ENCODE measurements at places on chromosomes 1 and 21.

- DNase-seq = no peak
These were observed 223.9 kb downstream of the S1PR1 start for GRCh38 chr1:101460739-101461138.

DNA sequence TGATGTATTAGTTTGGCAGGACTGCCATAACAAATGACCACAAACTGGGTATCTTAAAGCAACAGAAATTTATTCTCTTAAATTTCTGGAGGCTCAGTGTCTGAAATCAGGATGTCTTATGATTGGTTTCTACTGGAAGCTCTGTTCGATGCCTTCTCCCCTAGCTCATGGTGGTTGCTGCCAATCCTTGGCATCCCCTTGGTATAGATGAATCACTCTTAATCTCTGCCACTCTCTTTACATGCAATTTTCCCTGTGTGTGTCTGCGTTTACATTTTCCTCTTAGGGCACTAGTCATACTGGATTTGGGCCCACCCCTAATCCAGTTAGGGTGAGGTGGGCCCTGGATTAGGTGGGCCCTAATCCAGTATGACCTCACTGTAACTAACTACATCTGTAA lies 54.7 kb upstream of the MPC2 start:
- DNase-seq = no peak

- DNase-seq = peak; percentile 5
These were observed 16.0 kb upstream of the PIGV start for GRCh38 chr1:26771643-26772321.

DNA sequence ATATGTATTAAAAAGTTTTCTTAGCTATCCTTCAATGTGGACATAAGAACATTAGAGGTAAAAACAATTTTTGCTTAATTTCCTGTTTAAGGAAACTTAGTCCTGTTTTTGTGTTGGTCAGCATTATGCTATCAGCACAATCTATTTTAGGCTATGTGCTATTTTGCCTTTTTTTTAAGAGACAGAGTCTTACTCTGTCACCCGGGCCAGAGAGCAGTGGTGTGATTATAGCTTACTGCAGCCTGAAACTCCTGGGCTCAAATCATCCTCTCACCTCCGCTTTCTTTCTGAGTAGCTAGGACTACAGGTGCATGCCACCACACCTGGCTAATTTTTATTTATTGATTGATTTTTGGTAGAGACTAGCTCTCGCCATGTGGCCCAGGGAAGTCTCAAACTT lies 199.1 kb upstream of the TMPRSS15 start:
- no peak for DNase-seq

DNA sequence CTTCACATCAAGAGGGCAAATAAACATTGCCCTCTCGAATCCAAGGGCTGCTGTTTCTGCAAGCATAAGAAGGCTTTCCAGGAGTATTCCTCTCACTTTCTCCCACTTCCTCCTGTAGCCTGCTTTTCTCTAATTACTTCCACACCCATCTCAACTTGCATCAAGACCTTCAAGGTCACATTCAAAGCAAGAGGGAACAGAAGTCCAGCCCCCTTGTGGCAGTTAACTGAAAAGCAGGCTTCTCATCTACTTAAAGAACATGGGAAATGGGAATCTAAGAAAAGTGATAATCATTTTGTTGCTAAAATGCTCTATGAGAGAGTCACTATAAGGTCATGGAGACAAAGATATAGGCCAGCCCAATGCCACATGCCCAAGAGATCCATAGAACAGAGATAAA lies 874.4 kb downstream of the KCNT2 start:
- no peak for DNase-seq

GRCh38 chr21:46131588-46131837 lies 23.9 kb downstream of the FTCD start:
- no peak for DNase-seq

DNA sequence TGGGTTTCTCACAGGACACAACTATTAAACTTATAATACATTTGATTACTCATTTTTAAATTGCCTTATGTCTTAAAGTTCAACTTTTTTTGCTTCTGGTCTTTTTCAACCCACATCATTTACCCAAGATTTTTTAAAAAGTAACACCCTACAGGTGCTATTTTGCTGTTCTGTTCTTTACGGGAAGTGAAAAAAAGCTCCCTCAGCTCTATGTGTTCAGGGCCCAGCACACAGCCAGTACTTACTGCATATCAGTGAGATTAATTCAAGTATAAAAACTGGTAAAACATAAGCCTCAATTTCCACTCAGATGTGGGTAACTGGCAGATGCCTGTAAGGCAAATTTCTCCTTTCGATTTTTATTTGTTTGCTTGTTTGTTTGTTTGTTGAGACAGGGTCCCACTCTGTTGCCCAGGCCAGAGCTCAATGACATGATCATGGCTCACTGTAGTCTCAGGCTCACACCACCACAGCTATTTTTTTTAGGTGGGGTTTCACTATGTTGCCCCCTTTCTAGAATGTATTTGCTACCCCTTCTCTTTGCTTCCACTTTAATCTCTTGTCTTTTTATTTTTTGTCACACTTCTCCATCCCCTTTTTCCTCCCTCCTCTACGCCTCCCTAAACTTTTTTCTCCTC lies 20.3 kb downstream of the RNASEL start:
- DNase-seq = no peak

DNA sequence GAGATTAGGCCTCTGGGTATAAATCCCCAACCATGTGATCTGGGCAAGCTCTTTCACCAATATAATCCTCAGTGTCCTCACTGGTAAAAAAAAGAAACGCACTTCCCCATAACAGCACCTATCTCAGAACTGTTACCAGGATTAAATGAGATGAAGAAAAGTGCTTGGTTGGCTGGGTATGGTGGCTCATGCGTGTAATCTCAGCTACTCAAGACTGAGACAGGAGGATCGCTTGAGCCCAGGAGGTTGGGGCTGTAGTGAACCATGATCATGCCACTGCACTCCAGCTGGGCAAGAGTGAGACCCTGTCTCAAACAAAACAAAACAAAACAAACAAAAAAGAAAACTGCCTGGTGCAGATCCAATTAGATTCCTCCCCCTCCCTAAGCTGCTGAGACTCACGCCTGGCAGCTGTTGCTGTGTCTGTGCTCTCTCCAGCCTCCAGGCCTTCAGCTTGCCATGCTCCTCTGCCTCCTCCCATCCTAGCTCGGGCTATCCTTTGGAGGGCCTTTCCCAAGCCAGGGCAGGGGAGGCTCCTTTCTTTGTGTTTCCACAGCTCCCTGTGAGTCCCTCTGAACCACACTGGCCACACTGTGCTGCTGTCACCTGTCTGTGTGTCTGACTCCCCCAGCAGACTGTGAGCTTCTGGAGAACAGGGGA lies 19.0 kb downstream of the CYB5RL start:
- DNase-seq = no peak

DNA sequence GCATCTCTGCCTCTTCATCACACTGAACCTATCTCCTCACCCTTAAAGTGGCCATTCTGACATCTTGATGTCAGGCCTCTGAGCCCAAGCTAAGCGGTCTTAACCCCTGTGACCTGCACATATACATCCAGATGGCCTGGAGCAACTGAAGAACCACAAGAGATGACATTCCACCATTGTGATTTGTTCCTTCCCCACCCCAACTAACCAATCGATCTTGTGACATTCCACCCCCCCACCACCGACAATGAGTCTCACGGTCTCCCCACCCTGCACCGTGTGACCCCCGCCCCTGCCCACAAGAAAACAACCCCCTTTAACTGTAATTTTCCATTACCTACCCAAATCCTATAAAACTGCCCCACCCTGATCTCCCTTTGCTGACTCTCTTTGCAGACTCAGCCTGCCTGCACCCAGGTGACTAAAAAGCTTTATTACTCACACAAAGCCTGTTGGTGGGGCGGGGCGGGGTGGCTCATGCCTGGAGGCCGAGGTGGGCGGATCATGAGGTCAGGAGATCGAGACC lies 21.0 kb upstream of the PINK1 start:
- DNase-seq = no peak

GRCh38 chr1:37793773-37794371 lies at the start of gene MANEAL:
Gene MANEAL, plus strand, starts transcription at chr1:37793847. Its CDS starts 336 bp downstream, at chr1:37794183.
- DNase-seq = peak; percentile 48

- DNase-seq = no peak
These were observed 12.6 kb downstream of the METTL13 start for GRCh38 chr1:171794085-171794484.

GRCh38 chr1:97200595-97200994 lies 479.0 kb downstream of the PTBP2 start:
- DNase-seq = no peak

DNA sequence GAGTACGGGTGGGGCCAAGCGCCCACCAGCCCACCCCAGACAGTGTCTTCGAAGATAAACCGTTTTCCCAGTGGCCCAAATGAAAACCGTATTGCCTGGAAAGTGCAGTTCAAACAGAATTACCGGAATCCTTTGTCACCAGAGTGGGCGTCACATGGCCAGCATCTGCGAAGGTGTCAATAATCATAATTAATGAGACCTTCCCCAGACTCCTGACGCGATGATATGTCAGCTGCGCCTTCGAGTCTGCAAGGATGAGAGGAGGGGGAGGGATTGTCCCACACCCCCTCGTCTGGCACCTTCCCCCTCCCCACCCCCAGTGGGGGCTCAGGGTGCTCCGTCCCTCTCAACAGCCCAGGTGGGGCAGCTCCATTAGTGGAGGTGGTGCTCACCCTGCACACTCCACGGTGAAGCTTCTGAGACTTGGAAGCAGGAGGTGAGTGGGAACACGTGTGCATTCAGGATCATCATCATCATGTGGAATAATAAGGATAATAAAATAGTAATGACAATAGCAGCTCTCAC lies 215.1 kb downstream of the PTPRU start:
- DNase-seq = no peak

DNA sequence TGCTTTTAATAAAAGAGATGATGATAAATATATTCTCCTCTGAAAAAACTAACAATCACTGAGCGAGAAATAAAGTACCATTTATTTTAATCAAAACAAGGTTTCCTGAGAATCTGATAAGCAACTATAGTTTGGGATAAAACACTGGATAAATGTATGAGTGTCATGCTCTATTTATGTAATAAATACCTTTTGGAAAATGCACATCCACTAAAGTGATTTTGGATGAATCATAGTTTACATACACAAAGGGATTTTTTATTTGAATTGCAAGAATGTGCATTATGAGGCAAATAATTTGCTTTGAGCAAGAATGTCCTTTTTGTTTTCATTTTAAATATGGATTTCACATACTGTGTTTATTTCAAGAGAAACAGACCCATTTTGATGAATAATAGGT lies 1483.5 kb downstream of the MRPL39 start:
- DNase-seq = no peak

- DNase-seq = no peak
These were observed 635.6 kb upstream of the NEGR1 start for GRCh38 chr1:72917920-72918319.

DNA sequence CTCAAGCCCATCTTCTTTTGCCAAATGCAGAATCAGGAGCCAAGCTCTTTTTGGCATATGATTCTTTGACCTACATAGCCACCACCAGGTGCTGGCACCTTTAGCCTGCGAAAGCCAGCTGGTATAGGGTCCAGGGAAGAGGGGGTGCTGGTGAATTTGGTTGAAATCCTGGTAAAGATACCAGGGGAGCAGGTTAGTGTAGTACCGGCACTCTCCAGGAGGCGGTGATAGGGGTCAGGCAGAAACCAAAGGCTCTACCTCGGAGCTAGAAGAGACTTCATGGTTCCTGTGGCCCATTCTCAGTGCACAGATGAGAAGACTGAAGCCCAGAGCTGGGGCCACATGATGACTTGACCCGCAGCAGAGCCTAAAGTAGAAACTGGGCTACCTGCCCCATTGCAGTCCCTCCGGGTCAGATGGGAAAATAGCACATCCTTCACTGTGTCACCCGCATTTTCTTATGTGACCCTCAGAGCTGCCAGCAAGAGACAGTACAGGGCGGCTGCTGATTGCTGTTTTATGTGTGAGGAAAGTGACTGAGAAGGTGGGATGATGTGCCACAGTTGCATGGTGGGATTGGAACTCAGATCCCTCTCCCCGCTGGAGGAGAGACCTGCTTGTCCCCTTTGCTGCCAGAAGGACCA lies 36.0 kb upstream of the IL19 start:
- peak; percentile 12 for DNase-seq
